Activated CD8-positive, alpha-beta T cell treated with anti-CD3 and anti-CD28 coated beads, Interleukin-2, amount 10 ng/mL, durations not matched to agents 7 days and 5 days (primary cell): ENCODE measurements at places on chromosomes 5 and 9.

DNA sequence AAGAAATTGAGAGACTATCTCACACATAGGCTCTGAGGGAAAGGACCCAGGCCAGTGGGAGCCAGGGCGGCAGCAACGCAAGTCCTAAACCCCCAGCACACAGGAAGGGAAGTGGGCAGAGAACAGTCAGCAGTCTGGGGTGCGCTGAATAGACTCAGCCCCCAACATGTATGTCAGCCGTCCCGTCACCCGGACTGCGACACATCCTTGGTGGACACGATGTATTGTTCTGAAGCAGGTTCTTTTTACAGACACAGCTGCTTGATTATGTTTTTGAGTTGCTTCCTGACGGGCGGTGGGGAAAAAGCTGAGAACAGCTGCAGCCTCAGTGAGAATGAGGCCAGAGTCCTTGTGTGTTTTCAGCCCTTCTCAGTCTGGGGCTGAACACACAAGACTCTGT, 64.1 kb upstream of the CXCL14 start:
- H3K27me3 ChIP-seq = peaks cover 5% of the 10 kb centered on the region
- DNase-seq = no peak
- H3K4me1 ChIP-seq = no peaks in the 10 kb centered on the region

GRCh38 chr9:98568234-98568908, 140.4 kb downstream of the GABBR2 start:
- H3K4me3 ChIP-seq = no peak overlapping the region
- no peak overlapping the region for H3K27ac ChIP-seq
- H3K27me3 ChIP-seq = peaks cover 29% of the 10 kb centered on the region
- H3K4me1 ChIP-seq = no peaks in the 10 kb centered on the region
- no peaks in the 10 kb centered on the region for H3K36me3 ChIP-seq
- DNase-seq = no peak

DNA sequence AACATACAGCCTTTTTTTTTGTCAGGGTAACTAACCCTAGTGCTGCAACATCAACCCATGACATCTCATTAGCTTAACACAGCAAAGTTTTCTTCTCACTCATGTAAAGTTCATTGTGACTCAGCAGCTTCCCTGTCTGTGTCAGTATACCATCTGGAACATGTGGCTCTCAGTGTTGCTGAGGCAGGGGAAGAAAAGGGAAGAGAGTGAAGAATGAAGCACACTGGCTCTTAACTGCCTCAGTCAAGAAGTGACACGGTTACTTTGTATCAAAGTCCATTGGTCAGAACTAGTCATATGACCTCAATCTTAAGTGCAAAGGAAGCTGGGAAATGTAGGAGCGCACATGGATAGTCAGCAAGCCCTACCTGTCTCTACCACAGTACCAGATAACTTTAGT, 185.0 kb upstream of the ELL2 start:
- no peak overlapping the region for H3K4me3 ChIP-seq
- no peaks in the 10 kb centered on the region for H3K36me3 ChIP-seq
- no peak for DNase-seq
- H3K27me3 ChIP-seq = no peaks in the 10 kb centered on the region
- H3K27ac ChIP-seq = no peak overlapping the region

DNA sequence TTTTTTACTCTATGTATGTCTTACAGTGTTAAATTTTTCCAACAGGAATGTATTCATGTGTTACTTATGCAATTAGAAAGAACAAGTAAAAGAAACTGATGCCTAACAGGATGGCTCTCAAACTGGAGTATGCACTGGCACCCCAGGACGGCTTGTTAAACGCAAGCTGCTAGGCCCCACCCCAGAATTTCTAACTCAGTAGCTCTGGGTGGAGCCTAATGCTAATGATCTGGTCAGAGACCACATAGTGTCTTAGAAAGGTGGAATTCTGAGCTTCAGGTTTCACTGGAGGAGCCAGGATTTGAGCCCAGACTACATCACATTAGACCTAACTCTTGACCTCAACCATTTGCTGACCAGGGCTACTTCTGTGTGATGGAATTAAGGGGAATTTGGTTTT, 34.4 kb downstream of the SHC3 start:
- no peak for DNase-seq
- no peak overlapping the region for H3K4me3 ChIP-seq
- no peaks in the 10 kb centered on the region for H3K4me1 ChIP-seq

DNA sequence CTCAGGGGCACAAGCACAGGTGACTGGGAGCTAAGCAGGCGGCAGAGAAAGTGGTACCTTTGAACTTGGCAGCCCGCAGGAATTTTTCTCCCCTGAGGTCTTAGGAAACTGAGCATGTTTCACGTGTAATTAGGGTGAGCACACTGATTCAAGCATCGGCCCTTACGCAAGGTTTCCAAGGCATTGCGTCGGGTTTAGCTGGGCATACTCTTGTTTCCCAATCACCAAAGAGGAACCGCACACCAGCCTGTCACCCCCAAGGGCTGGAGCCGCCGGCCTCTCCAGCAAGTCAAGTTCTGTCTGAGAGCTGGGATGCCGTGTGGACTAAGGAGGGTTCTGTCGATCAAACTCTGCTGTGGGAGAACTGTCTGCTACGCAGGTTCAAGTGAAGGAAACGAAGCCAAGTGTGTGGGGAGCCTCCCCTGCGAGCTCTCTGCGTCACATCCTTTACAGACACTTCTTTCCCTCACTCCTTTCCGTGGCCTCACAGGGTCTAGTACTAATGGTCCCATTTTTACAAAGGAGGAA, 53.0 kb downstream of the ERGIC1 start:
- no peak overlapping the region for H3K4me3 ChIP-seq
- no peaks in the 10 kb centered on the region for H3K27me3 ChIP-seq
- H3K27ac ChIP-seq = no peak overlapping the region
- H3K36me3 ChIP-seq = peaks cover 11% of the 10 kb centered on the region
- DNase-seq = no peak

DNA sequence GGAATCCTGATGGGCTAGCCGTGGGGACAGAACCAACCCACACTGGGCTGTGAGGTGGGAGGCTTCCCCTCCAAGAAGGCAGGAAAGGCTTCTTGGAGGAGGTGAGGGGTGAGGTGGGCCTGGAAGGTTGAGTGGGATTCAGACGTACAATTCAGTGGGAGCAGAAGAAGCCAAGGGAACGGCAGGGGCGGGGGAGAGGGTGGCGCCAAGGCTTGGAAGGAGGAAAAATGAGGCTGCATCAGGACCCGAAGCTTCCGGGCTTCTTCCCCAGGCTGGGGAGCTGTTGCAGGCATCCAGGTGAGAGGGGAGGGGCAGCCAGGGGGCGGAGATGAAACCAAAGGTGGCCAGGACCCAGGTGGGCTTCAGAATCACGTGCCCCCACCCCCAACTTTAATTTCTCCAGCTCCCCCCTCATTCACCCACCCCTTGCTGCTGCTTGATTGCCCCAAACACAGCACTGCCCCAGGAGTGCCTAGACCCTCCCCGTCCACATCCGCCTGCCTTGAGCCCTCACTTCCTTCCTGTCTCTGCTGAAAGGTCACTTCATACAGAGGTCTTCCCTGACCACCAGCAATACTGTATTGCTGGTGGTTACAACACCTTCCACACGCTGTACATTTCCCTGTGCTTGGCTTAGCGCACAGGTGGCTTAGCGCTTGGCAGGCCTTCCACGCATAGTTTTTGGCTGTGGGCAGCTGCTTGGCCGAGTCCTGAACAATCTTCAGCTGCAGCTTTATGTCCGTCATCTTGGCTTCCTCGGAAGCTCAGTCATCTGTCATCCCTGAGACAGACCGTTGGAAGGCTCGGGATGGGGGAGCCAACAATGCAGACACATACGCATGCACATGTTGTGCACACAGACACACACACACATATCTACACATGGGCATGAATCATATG, 193.5 kb downstream of the RGS3 start:
- no peak overlapping the region for H3K4me3 ChIP-seq
- DNase-seq = no peak
- no peaks in the 10 kb centered on the region for H3K36me3 ChIP-seq
- H3K27ac ChIP-seq = no peak overlapping the region
- H3K27me3 ChIP-seq = peaks cover 24% of the 10 kb centered on the region

DNA sequence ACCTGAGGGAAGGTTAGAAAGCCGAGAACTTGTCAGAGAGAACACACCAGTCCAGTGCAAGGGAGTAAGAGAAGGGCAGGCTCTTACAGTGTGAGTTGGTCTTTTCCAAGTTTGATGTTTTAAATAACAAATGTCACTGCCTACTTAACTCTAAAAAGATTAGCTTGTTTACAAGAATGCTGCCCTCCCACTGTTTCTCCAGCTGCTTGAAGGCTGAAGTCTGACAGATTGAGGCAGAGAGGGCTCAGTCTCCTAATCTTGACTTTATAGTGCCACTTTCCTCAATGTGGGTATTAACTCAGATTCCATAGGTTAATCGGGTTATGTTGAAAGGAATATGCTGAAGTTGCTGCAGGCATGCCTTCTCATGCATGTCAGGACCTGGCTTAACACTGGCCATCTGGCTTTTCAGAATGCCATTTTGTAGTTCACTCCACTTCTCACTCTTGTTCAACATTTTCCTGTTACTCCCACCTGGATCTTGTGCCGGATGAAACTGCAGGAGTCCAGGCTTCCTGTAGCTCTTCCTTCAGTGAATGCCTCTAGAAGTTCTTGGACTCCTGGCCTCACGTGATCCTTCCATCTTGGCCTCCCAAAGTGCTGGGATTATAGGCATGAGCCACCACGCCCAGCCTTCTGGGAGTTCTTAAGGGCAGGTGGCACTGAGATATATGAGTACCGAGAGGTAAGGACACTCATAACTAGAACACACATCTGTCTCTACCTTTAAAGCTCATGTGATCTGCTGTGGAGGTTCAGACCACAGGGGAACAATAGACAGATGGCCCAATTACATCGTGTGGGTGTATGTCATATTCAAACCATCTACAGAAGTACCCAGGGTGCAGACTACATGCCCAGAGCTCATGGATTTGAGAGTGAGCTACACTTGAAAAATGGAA, 249.7 kb downstream of the ARHGAP26 start:
- no peak overlapping the region for H3K4me3 ChIP-seq
- peaks cover 33% of the 10 kb centered on the region for H3K4me1 ChIP-seq
- peaks cover 24% of the 10 kb centered on the region for H3K36me3 ChIP-seq

- H3K27ac ChIP-seq = no peak overlapping the region
- no peak for DNase-seq
- peaks cover 2% of the 10 kb centered on the region for H3K27me3 ChIP-seq
- no peak overlapping the region for H3K4me3 ChIP-seq
Observed at GRCh38 chr9:114011313-114011712, 66.8 kb downstream of the AMBP start.
